ENCODE measurements at places on chromosomes 1 and 21.

DNA sequence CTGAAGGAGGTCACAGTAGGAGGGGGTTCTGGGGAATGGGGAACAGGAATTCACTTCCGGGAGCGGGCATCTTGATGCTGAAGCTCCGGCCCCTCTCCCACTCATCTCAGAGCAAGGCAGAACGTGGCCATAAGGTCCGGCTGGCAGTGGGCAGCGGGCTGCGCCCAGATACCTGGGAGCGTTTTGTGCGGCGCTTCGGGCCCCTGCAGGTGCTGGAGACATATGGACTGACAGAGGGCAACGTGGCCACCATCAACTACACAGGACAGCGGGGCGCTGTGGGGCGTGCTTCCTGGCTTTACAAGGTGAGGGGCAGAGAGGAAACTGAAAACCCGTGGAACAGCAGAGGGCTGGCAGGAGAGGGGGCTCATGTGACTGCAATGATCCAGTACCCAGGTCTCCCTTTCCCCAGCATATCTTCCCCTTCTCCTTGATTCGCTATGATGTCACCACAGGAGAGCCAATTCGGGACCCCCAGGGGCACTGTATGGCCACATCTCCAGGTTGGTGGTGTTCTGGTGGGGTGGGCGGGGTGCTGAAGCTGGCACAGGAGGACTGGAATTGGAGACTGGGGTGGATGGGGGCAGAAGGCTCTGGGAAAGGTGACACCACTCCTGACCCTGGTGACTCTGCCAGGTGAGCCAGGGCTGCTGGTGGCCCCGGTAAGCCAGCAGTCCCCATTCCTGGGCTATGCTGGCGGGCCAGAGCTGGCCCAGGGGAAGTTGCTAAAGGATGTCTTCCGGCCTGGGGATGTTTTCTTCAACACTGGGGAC, 3.0 kb downstream of the SLC27A3 start:
- no peak for DNase-seq

DNA sequence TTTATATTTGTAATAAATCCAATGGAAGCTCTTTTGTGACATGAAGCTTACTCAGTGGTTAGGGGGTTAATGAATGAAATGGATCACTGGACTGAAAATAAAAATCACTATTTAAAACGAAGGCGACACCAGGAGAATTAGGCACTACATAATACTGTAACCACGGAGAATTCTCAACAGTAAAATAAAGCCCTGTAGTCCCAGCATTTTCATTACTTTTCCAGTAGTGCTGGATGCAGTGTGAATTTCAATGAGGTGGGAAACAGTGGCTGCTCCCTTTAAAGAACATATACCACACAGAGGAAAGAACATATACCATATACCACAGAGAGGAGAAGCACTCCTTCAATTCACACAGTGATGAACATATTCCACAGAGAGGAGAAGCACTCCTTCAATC, 275.0 kb downstream of the SMYD3 start:
- DNase-seq, result no peak

GRCh38 chr1:70745199-70745598, 302.4 kb downstream of the PTGER3 start:
- DNase-seq, result peak; percentile 8

DNA sequence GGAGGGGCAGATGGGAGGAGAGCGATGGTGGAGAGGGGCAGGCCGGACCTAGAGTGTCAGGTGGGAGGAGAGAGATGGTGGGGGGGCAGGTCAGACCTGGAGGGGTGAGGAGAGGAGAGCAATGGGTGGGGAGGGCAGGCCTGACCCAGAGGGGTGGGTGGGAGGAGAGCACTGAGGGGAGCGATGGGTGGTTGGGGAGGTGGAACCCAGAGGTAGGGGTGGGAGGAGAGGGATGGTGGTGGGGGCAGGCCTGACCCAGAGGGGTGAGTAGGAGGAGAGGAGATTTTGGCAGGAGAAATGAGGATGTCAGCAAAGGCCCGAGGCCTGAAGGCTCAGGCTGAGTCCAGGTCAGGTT, 157.3 kb upstream of the VAMP3 start:
- DNase-seq, result no peak
